ENCODE measurements at places on chromosomes 7 and 10.

GRCh38 chr7:39238234-39238869 lies 260.6 kb downstream of the POU6F2 start:
- no peak for DNase-seq

GRCh38 chr10:21885940-21886339 lies 117.6 kb downstream of the DNAJC1 start:
- no peak for DNase-seq

- DNase-seq = no peak
Measured at GRCh38 chr7:116426428-116427156, 72.9 kb upstream of the CAV2 start.

DNA sequence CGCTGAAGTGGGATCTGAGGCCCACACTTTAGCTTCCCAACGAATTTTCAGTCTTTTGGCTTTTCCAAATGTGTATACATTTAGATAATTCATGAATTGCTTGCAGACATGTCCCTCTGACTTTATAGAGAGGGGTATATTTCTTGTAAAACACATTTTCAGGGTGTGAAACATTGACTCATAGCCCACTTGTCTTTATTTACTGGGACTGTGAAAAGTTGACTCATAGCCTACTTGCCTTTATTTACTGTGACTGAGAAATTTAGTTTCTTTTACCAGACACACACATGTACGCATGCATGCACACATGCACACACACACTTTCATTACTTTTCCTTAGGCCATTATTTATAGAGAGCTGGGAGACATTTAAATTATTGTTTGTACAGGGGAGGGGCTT lies 79.1 kb downstream of the VTI1A start:
- no peak for DNase-seq

DNA sequence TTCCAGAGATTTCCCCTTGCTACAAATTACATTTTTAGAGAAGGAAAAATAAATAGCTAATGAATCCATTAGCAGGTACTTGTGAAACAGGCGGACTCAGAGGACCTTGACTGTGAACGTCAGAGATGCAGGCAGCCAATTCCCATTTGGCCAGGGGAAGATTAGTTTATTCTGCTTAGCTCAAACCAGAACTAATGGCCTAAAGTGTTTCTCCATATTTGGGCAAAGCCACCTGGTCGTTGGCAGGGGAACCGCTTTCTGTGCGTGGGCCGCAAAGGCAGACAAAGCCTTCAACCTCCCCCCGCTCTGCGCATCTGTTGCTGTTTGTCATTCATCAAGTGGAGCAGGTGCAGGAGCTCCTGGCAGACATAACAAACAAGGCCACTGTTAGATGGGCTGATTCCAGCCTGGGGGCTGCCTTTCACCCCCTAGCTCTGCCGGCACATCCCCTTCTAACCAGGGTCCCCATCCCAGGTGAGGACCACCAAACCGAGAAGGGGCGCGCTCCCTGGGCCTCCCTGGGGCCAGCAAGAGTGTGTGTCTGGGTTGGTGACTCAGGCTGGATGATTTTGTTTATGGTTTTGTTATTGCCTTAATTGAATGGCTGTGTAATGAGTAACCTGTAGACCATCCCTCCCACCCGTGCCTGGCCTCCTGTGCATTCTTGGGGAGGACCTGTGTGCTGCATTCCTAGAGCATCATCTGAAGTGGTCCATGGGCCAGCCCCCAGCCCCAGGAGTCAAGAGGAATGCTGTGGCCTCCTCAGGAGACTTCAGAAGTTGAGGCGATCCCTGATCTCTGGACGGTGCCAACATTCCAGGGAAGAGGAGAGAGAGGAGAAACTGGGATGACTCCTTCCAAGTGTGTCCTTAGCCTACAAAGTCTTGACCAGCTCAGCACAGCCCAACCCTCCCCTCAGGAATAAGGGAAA lies 14.5 kb upstream of the CPA1 start:
- peak; percentile 100 for DNase-seq

DNA sequence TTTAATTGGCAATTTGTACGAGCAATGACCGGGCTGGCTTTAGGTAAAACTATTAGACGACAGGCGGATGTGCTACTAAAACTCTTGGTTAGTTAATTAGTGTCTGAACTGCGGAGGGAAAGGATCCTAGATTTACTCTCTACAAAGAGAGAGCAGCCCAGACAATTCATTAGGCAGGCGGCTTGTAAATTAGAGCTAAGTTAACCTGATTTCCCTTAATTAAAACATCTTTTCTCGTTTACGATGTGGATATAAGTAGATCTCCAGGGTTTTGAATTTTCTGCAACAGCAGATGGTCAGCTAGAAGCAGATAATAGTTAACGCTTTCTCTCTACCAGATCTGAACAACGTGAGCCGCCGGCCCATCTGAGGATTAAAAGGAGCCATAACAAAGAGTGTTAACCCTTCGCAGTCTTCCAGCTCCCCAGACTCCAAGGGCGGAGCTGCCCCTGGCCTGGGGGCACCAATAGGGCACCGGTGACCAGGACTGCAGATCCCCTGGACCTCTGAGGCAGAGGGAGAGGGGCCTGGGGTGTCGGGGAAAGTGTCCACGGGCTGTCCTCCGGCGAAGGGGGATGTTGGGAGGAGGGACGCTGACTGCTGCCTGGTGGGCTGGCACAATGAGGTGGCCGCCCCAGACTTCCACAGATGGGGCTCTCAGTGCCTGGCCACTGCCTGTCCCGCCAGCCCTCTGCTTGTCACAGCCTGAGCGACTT lies 6.3 kb upstream of the UNCX start:
- no peak for DNase-seq

GRCh38 chr7:79084423-79084822 lies 369.0 kb downstream of the MAGI2 start:
- DNase-seq = no peak

- DNase-seq = no peak
Measured at GRCh38 chr7:67856046-67856445, 859.4 kb downstream of the TYW1 start.
